Large intestine (tissue), 12 donors: ENCODE measurements at places on chromosomes 6 and 20.
A peak's percentile ranks its signal among the peaks of the same experiment; 100 is the strongest.

GRCh38 chr6:136323431-136324112 is 33.9 kb upstream of the BCLAF1 start:
- no peaks in the 10 kb centered on the region for H3K4me1 ChIP-seq
- H3K36me3 ChIP-seq: no peaks in the 10 kb centered on the region
- H3K27me3 ChIP-seq: no peaks in the 10 kb centered on the region
- no peak for DNase-seq

GRCh38 chr20:1776681-1777475 is 118.3 kb upstream of the SIRPA start:
- H3K27me3 ChIP-seq: no peaks in the 10 kb centered on the region
- peak overlapping the region; percentile 24 for H3K27ac ChIP-seq
- no peaks in the 10 kb centered on the region for H3K36me3 ChIP-seq
- DNase-seq: peak; percentile 83
- H3K4me1 ChIP-seq: peaks cover 5% of the 10 kb centered on the region
- H3K4me3 ChIP-seq: peak overlapping the region; percentile 59

DNA sequence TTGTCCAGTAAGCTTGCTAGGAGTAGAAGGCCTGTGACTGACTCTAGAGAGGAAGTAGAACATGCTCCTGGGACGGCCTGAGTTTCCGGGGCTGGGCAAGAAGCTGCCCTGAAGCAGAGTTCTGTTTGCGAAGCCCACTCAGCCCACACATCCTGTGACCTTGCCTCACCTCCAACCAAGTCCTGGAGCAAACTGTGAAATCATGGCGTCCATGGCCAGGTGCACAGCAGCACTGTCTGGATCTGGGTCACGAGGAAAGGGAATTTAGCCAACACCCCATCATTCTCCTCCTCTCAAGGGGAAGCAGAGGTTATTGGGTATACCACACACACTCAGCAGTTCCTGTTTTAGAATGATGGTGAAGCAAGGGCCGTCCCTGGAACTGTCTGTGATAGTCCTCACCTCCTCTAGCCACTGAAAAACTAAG is 87.5 kb downstream of the CRYBG1 start:
- peaks cover 4% of the 10 kb centered on the region for H3K4me1 ChIP-seq
- no peaks in the 10 kb centered on the region for H3K27me3 ChIP-seq
- H3K36me3 ChIP-seq: no peaks in the 10 kb centered on the region
- no peak overlapping the region for H3K4me3 ChIP-seq
- DNase-seq: peak; percentile 13

GRCh38 chr6:129698430-129698829 is 11.5 kb downstream of the ARHGAP18 start:
- H3K27me3 ChIP-seq: no peaks in the 10 kb centered on the region
- H3K4me3 ChIP-seq: no peak overlapping the region

- H3K27ac ChIP-seq: no peak overlapping the region
- no peaks in the 10 kb centered on the region for H3K4me1 ChIP-seq
- no peak overlapping the region for H3K4me3 ChIP-seq
- no peaks in the 10 kb centered on the region for H3K27me3 ChIP-seq
Measured at GRCh38 chr6:1778686-1779235, 169.0 kb downstream of the FOXC1 start.

DNA sequence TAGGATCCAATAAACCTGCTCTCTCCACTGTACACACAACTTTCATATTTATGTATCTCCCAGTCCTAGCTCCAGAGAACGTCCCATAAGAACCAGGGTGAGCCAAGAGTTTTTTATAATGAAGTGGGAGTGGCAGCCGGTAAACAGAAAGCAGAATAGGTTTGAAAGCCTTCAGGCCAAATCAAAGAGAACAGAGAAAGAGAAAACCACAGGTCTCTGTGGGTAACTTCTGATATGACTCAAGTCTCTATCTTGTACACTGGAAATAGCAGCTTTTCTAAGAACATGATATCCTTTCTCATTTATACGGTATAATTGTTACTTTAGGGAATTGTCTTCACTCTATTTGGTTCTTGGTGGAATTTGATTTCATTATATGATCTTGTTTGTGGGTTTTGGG is 273.6 kb downstream of the PACRG start:
- H3K36me3 ChIP-seq: no peaks in the 10 kb centered on the region
- H3K27me3 ChIP-seq: no peaks in the 10 kb centered on the region
- H3K4me1 ChIP-seq: no peaks in the 10 kb centered on the region
- DNase-seq: no peak
- no peak overlapping the region for H3K4me3 ChIP-seq

DNA sequence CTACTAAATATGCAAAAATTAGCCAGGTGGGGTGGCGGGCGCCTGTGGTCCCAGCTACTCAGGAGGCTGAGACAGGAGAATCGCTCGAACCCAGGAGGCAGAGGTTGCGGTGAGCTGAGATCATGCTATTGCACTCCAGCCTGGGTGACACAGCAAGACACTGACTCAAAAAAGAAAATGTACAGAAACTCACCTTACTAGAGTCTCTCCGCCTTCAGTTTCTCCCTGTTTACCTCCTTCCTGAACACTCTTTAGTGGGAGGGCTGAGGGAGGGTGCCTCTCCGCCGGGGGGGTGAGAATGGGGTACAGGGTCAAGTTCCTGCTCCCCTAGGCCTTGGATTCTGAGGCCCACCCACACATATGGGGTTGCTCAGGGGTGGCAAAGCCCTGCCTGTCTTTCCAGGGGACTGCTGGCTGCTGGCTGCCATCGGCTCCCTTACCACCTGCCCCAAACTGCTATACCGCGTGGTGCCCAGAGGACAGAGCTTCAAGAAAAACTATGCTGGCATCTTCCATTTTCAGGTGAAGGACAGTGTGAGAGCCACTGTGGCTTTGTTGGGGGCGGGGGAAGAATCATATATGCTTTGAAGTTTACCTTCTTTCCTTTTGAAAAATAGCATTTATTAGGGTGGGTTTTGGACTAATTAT is 13.4 kb downstream of the CAPN11 start:
- no peak overlapping the region for H3K4me3 ChIP-seq
- H3K36me3 ChIP-seq: no peaks in the 10 kb centered on the region
- H3K4me1 ChIP-seq: peaks cover 7% of the 10 kb centered on the region
- peaks cover 3% of the 10 kb centered on the region for H3K27me3 ChIP-seq
- DNase-seq: no peak
- no peak overlapping the region for H3K27ac ChIP-seq

GRCh38 chr6:154367839-154368695 is 11.5 kb upstream of the IPCEF1 start:
- no peak overlapping the region for H3K27ac ChIP-seq
- no peaks in the 10 kb centered on the region for H3K27me3 ChIP-seq
- no peak overlapping the region for H3K4me3 ChIP-seq
- no peaks in the 10 kb centered on the region for H3K4me1 ChIP-seq

DNA sequence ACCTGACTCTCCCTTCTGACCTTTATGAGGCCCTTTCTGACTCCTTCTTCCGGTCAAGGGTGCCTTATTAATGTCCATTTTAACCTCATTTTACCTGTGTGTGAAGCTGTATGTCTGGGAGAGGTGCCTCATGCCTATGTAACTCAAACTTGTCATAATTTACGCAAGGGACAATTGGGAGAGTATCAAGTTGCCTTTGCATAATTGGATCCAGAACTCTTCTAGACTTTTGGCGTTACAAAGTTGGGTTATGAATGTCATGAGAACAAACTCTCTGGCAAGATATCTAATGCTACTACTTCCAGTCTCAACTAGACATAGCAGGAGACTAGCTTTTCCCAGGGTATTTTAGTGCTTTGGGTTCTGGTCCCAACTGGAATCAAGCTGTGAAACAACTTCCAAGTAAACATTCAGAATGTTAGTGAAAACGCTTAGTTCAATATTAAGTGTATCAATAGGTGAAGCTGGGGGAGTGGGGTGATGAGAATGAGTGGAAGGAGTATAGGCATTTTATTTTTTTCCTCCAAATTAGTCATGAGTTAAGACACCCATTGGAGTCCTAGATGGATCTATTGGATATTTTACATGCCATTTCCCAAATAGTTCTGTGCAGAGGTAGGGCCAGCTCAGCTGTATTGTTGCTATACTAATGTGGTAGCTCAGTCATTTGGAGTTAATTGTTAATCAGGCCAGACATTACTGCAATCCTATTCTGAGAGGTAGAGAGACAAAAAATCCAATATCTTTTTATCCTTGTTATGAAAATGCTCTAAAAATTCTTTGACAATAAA is 159.9 kb downstream of the TFAP2B start:
- H3K27ac ChIP-seq: no peak overlapping the region
- no peak for DNase-seq
- H3K4me3 ChIP-seq: no peak overlapping the region
- H3K4me1 ChIP-seq: no peaks in the 10 kb centered on the region

DNA sequence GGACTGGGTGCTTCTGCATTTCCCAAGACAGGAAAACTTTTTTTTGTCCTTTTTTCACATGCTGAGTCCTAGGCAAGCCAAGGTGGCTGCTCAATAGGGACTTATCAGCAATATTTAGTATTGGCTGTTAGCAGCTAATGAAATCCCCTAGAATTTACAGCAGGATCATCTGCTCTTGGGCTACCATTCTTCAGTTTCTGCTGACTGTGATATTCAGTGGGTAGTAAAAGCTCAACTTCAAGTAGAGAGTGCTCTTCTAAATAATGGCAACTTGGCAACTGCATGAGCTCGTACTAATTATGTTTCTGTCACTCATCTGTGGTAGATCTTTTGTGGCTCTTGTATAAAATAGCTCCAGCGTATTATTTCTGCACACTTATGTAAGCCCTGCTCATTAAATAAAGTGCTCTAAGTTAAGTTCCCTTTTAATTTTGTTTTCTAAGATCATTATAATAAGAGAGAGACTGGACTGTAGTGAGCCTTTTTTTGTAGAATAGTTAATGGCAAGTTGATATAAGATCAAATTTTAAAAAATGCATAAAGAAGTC is 110.3 kb downstream of the SLC35F1 start:
- DNase-seq: no peak
- H3K36me3 ChIP-seq: no peaks in the 10 kb centered on the region
- H3K4me1 ChIP-seq: no peaks in the 10 kb centered on the region
- H3K27me3 ChIP-seq: no peaks in the 10 kb centered on the region

- H3K4me3 ChIP-seq: no peak overlapping the region
- H3K4me1 ChIP-seq: peaks cover 4% of the 10 kb centered on the region
- H3K27ac ChIP-seq: no peak overlapping the region
- no peaks in the 10 kb centered on the region for H3K36me3 ChIP-seq
- no peak for DNase-seq
Measured at GRCh38 chr6:27517238-27517637, 44.3 kb upstream of the ZNF184 start.

DNA sequence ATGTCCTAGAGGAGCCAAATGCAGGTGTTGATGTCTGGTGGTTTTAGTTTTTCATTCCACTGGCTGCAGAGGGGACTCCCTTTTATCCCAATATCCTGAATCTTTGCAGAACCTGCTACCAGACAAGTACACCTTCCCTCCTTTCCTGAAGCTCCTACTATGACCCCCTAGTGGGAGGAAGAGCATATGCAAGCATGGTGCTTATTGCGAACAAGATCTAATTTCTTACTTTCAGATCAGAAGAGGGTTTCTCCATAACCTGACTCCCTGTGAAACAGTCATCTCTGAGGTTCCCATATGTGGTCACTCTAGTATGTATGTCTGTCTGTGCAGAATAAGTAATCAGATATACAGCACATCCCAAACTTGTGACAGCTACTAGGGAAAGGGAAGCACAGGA is 277.2 kb downstream of the ARHGAP18 start:
- H3K36me3 ChIP-seq: no peaks in the 10 kb centered on the region
- no peaks in the 10 kb centered on the region for H3K4me1 ChIP-seq
- H3K27me3 ChIP-seq: no peaks in the 10 kb centered on the region
- no peak overlapping the region for H3K27ac ChIP-seq

DNA sequence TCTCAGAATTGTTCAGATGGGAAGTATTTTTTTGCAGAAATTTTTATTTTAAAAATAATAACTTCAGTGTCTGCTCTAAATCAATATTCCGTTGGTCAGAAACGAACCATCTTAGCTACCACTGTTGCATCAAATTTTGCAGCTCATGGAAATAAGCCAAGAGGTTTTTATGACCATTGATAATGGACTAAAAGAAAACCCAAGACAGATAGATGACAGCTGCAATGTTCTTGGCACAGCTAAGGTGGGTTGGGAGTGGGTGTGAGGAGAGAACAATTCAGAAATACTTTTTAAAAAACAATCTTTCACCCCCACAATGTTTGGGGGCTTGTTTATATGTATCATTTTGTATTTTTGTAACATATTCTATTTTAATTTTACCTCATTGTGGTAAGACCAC is 121.1 kb downstream of the PDE7B start:
- H3K4me3 ChIP-seq: no peak overlapping the region
- H3K36me3 ChIP-seq: no peaks in the 10 kb centered on the region
- no peak overlapping the region for H3K27ac ChIP-seq
- no peaks in the 10 kb centered on the region for H3K27me3 ChIP-seq
- no peak for DNase-seq
- H3K4me1 ChIP-seq: no peaks in the 10 kb centered on the region

GRCh38 chr6:41371461-41371991 is 36.1 kb downstream of the NCR2 start:
- H3K27ac ChIP-seq: no peak overlapping the region
- peaks cover 78% of the 10 kb centered on the region for H3K27me3 ChIP-seq
- H3K4me1 ChIP-seq: peaks cover 28% of the 10 kb centered on the region
- peak overlapping the region; percentile 25 for H3K4me3 ChIP-seq
- H3K36me3 ChIP-seq: no peaks in the 10 kb centered on the region
- DNase-seq: peak; percentile 28

- H3K27me3 ChIP-seq: no peaks in the 10 kb centered on the region
- H3K4me1 ChIP-seq: no peaks in the 10 kb centered on the region
- H3K4me3 ChIP-seq: no peak overlapping the region
- H3K27ac ChIP-seq: no peak overlapping the region
- no peak for DNase-seq
- no peaks in the 10 kb centered on the region for H3K36me3 ChIP-seq
Measured at GRCh38 chr6:23394681-23395080, 731.3 kb upstream of the NRSN1 start.

DNA sequence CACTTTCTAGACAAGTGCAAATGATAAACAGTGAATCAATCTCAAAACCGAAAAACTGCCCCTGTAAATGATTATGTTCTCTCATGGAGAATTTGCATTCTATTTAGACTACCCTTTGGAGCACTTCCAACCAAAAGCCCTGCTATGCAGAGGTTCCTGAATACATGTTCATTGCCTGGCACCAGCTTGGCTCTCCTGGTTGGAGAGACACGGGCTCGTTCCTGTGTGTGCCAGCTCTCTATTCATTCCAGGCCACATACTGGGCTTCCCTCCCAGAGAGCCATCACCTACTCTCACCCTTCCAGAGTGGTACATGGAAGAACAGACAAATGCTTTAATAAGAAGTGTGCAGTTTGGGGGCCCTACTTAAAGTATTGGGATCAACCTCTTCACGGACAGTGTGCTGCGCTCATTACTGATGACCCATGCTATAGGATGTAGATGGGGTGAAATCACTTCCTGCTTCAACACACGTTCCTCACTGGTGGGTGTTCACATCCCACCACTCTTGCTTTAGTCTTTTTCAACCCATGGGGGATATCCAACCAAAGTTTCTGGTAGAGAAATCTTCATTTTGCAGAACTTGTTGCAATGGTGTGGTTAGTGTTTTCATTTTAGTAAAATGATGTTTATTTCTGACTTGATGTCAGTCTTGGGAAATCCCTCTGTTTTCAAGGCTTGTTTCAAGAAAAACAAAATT is 38.5 kb upstream of the NAA20 start:
- DNase-seq: no peak
- H3K27ac ChIP-seq: no peak overlapping the region
- no peaks in the 10 kb centered on the region for H3K27me3 ChIP-seq
- H3K36me3 ChIP-seq: peaks cover 38% of the 10 kb centered on the region
- H3K4me1 ChIP-seq: peaks cover 10% of the 10 kb centered on the region
